Right kidney (tissue), 9 donors: ENCODE measurements at places on chromosomes 4 and X.

DNA sequence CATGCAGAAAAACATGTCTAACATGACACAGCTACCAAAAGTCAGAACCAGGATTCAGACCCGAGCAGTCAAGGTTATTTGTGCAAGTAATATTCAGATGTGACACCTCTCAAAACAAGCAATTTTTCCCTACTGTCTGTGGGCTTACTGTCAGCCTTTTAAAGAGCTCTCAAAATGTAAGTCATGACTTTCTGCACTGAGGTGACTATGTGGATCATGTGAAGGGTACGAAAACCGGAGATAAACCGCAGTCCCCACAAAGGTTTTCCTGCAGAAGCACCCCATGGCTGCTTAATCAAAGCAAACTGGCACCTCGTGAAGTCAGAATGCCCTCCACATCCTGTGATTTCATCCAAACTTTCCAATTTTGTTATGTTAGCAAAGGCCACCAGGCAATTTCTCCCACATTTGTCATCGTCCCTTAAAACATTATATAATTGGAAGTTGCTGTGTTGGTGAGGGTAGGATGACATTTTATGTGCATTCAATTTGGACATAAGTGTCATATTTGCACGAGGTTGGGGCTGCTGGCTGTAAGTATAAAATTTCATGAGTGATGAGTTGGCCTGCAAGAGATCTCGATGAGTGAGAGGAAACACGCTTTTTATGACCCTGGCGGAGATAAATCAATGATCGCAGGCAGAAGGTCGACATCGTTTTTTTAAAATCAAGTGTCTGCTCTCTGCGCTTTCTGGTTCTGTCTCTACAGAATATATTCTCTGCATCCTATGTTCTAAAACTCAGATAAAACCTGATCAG lies 161.2 kb downstream of the STK32B start:
- no peak for DNase-seq

- peak; percentile 75 for DNase-seq
Measured at GRCh38 chrX:141176586-141177451, at the start of gene LDOC1. LDOC1 (minus strand) TSS chrX:141177129; CDS start chrX:141177021, 108 bp downstream.

- DNase-seq, result peak; percentile 56
Measured at GRCh38 chr4:108170631-108171338, 2.1 kb upstream of the LEF1 start.

DNA sequence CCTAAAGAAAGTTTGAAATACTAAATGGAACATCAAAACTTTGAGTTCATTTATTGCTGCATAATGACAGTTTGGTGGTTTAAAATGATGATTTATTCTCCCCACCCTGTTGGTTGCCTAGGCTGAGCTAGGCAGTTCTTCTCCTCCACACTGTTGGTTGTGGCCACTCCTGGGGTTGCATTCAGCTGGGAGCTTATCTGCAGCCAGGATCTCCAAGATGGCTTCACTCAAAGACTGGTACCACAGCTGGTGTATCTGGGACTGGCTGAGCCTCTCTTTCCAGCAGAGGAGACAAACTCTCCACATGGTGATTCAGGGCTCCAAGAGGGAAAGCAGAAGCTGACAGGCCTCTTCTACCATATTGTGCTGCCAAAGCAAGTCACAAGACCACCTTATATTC lies 33.1 kb downstream of the MSL3 start:
- no peak for DNase-seq

DNA sequence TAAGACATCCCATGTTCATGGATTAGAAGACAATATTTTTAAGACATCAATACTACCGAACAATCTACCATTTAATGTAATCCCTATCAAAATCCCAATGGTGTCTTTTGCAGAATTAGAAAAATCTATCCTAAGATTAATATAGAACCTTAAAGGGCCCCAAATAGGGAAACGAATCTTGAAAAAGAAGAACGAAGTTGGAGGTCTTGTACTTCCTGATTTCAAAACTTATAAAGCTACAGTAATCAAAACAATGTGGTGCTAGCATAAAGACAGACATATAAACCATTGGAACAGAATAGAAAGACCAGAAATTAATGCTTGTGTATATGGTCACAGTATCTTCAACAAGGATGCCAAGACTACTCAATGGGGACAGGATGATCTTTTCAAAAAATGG lies 42.0 kb downstream of the CENPE start:
- DNase-seq, result no peak

GRCh38 chr4:5800496-5800895 lies 89.5 kb downstream of the EVC start:
- no peak for DNase-seq

GRCh38 chrX:118847676-118848075 lies 24.1 kb downstream of the ZCCHC12 start:
- no peak for DNase-seq

DNA sequence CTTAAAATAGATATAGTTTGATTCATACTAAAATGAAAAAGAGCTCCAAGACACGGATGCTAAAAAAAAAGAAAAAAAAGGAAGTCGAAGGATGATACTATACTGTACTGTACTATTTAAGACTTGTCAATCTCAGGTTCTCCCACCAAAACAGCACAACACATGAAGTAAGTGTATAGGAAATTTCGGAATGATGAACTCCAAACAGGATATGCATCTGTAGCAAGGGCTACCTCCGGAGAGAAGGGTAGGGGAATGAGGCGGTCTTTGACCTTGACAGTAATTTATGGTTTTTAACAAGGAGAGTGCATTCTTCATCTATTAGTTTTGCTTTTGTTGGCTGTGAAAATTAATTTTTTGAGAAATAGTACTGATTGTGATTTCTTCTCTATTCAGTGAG lies 541 bp upstream of the FIP1L1 start:
- DNase-seq, result no peak

DNA sequence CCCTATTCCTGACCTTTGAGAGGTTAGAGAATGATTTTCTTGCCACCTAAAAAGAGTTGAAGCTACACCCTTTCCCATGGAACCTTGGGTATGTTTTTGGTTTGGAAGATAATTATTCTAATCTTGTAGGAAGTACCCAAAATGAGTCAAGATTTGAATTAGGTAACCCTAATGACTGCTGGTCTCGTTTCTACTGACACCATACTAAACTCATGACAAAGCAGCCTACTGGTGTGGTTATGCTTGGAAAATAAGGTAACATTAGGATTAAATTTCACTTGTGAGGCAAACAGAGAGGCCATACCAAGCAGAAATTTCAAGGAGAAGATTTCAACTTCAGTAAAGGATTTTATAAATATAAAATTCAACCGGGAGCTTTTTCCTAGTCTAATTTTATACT lies 107.9 kb downstream of the FBXW7 start:
- no peak for DNase-seq

GRCh38 chr4:171983935-171984805 lies 171.0 kb downstream of the GALNTL6 start:
- no peak for DNase-seq

- DNase-seq, result no peak
Measured at GRCh38 chr4:26083987-26084386, 170.0 kb downstream of the SMIM20 start.

- DNase-seq, result no peak
Measured at GRCh38 chrX:132652871-132653270, 164.0 kb upstream of the MBNL3 start.

- no peak for DNase-seq
Measured at GRCh38 chr4:185036842-185037241, 18.6 kb downstream of the HELT start.

GRCh38 chr4:39976141-39976944 lies 1.4 kb downstream of the PDS5A start:
- DNase-seq, result peak; percentile 92

- no peak for DNase-seq
Measured at GRCh38 chr4:110621328-110621812, 1.5 kb downstream of the PITX2 start.

DNA sequence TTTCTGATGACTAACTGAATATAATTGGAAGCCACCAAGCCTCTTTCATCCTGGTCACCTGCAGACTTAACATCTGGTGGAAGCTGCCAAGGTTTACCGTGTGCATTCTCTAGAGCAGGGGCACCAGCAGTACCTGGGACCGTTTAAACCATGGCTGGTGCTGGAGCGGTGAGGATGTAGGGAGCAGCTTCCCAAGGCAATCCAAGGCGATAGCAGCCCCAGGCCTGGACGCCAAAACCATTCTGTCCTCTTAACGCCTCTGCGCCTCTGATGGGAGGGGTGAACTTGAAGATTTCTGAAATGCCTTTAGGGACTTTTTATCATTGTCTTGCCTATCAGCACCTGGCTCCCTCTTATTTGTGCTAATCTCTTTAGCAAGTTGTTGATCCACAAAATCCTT lies 37.3 kb upstream of the SPANXN2 start:
- no peak for DNase-seq

GRCh38 chr4:103887191-103887590 lies 167.4 kb upstream of the TACR3 start:
- no peak for DNase-seq

DNA sequence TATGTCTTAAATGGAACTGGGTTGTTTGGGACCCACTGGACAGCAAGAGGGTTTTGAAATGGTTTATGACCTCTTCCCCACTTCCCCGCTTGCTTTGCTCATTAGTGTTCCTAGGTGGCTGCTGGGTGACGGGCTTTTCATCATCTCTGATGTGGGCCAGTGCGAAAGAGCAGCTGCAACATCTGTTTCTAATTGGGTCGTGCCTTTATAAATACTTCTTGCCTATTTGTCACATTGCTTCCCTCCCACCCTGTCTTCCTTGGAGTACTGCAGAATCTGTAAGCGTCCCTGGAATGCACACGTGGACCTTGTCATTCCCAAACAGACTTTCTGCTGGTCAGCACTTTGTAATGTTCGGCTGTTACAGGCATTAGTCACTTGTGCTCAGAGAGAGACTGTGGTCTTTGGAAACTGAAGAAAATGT lies 35.2 kb downstream of the SEPTIN11 start:
- DNase-seq, result peak; percentile 73

DNA sequence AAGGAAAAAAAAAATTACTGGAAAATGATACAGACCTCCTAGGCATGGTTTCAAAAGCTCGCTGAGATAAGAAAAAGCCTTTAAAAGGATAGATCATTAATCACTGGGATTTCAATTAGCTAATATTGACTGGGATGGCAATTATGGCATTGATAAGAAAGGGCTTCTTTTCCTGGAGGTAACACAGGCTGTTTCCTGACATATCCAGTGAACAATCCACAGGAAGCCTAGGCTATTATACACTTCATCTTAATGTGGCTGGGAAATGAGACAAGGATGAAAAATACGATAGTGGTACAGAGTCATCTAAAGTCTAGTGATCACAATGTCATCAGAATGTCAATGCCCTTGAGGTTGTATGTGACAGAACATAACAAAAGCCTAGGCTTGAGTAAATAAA lies 1579.3 kb downstream of the C4orf33 start:
- no peak for DNase-seq

DNA sequence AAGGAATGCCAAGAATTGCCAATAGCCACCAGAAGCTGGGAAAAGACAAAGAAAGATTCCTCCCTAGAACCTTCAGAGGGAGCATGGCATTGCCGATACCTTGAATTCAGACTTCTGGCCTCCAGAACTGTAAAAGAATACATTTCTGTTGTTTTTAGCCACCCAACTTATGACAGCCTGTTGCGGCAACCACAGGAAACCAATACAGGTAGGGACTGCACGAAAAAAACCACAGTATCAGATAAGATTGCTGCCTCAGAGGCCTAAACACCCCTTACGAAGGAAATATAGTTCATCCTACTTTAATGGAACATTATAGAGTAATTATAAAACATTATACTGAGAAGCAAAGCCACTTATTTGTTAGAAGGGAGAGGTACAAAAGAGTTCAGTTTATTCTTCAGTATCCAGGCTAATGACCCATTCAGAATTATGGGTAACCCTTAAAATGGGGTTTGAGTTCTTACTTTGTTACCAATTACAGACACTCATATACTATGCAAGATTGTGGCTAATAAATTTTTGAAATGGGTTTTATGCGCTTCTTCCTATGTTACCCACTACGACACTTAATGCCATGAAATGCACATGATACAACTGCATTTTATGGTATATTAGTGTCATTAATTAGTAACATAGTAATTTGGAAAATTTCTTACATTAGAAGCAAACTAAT lies 37.4 kb upstream of the SMIM10L2A start:
- no peak for DNase-seq

- no peak for DNase-seq
Measured at GRCh38 chr4:40918330-40918729, 168.6 kb downstream of the NSUN7 start.

- no peak for DNase-seq
Measured at GRCh38 chr4:70152088-70152487, 1.9 kb upstream of the PRR27 start.

GRCh38 chrX:6307156-6307555 lies 78.5 kb upstream of the NLGN4X start:
- no peak for DNase-seq

DNA sequence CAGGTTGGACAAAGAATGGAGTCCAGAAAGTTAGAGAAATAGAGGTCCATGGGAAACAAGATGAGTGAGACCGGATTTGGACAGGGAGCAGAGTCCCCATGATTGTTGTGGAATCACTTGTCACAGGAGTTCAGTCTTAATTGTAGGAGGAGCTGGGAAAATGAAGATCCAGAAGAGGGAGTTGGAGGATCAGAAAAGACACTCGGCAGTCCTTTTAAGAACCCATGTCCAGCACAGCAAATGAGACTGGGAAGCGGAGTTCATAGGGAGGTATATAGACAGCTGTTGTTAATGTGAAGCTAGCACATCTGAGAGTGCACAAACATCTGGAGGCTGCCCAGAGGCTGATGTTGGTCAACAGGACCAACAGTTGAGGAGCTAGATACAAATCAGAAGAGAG lies 111.4 kb upstream of the RXFP1 start:
- DNase-seq, result no peak

GRCh38 chr4:61293707-61294400 lies 93.7 kb downstream of the ADGRL3 start:
- DNase-seq, result no peak

DNA sequence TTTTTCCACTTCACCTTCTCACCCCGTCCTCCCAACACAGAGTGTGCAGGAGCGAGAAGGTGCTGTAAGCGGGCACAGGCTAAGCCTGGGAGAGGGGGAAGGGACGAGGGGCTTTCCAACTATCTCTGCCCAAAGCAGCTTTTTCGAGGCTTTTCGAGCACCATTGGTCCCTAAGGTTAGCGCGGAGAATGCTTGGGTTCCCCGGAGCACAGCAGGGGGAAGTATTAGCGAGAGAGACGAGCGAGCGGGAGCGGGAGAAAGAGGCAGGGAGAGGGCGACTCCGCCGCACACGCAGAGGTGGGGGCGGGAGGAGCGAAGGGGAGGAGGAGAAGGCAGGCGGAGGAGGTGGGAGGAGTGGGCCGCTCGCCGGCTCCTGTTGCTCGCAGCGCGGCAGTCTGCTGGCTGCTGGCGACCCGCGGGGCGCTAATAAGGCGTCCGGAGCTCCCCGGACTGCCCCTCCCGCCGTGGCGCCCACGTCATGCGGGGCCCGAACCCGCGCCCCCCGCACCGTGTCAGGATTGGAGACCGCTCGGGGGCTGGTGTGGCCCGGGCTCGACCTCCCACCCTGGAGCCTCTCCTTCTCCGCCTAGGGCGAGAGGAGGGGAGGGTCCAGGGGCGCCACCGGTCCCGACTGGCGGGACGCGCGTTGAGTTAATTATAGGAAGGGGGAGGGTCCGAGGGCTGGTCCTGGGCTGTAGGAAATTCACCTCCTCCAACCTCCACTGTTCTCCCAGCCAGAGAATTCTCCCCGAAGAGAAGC lies at the start of gene ADAMTS3:
TSS of gene ADAMTS3 (minus strand) at position 263 of the 760 bp plus-strand sequence. CDS start 459 bp downstream, outside the sequence.
- DNase-seq, result peak; percentile 92
